Cerebellum (tissue), 4 donors: ENCODE measurements at places on chromosomes 6 and 20. TPM values are rescaled to one million over a fixed set of nuclear protein-coding genes. Genes with fewer than 3 reads are reported as not detected.

GRCh38 chr20:33648396-33649004 is 13.6 kb upstream of the C20orf144 start:
- no peak for DNase-seq

DNA sequence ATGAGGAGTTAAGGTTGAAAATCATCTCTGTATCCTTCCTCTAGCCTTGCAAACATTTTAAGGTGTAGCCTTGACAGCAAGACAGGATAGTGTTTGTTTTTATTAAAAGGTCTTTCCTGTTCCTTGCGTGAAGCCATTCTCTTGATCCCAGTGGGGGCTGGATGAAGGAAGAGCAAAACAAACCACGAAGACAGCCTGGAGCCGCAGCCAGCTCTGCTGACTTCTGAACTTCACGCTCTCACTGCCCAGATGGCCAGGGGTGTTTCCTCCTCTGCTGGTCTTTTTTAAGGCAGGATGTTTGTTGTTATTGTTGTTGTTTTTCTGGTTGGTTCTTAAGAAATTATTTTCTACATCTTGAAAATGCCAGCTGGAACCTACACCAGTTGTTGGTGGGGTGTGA is 156.4 kb downstream of the MTHFD1L start:
- no peak for DNase-seq

GRCh38 chr6:114796576-114796975 is 453.8 kb upstream of the HS3ST5 start:
- DNase-seq = no peak

GRCh38 chr20:10670501-10671220 is 3.1 kb downstream of the JAG1 start:
- DNase-seq = no peak

DNA sequence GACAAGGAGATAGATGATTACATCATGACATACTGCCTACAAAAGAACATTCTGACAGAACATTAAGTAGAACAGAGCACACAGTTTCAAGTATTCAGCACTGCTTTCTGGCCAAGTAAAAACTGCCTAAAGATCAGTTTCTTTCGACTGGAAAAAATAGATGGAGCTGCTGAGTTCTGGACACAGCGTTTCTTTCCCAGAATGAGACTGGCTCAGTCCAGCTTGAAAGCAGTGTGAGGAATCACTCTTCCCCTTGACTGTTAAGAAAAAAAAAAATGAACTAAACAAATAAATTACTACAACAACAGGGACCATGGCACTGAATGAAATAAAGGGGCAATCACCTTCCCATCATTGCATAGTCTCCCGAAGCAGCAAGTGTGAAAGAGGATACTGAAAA is 4.4 kb upstream of the LYRM2 start:
- no peak for DNase-seq

GRCh38 chr6:24078200-24078599 is 47.8 kb upstream of the NRSN1 start:
- DNase-seq = no peak

- no peak for DNase-seq
Measured at GRCh38 chr20:64074963-64075362, 4.4 kb downstream of the RGS19 start.

GRCh38 chr6:36285187-36285671 is 15.4 kb downstream of the PNPLA1 start:
- DNase-seq = peak; percentile 61

GRCh38 chr20:37616110-37616425 is 77.8 kb upstream of the CTNNBL1 start:
- no peak for DNase-seq

DNA sequence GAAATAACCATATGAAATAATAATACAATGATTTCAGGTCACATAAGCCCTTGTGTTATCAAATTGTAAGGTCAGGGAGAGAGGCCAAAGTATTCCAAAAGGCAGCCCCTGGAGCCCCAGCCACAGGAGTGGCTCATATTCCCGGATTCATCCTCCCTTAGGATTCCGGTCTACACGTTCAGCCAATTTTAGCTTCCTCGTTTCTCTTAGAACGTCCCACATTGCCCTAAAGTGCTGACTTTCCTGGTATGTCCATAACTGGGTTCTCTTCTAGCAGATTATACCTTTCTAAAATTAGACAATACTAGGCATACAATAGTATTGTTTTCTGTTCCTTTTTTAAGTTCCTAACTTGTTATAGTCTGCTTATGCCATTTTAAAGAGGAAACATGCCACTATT is 192.7 kb upstream of the NOX3 start:
- DNase-seq = no peak

GRCh38 chr20:38165089-38165965 is at the start of gene TGM2:
TSS of gene TGM2 (minus strand) at chr20:38165270. CDS start at chr20:38165198, 72 bp downstream.
- no peak for DNase-seq

DNA sequence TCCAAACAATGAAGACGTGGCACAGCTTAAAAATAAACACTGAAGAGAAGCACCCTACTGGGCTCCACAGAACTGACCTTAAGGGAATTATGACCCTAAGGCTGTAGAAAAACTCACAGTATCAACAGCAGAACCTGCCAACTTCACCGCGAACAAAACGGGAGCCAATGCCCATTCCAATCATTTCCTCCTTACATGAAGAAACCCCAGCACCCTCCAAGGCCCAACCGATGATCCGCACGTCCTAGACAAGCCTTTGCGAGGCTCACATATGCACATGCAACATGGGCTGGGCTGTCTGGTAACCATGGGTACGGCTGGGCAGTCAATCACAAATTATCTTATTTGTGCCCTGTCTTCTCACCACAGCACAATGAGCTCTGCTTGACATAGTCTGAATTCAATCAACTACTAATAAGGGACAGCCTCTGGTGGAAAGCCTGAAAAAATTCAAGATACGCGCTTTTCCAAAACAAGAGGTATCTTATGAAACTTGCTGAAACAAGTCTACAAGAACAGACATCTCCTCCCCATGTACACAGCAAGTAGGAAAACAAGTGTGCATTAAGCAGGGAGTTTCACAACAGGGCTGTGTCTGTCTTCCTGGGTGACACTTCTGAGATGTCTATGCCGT is 1.7 kb downstream of the DIDO1 start:
- DNase-seq = no peak

EPHA7 gene
- total RNA-seq = 167 TPM

ABHD16B gene
- total RNA-seq = not detected

GINS1 gene
- 12.1 TPM for total RNA-seq

SNAI1 gene
- total RNA-seq = 0.27 TPM

VWA7 gene
- 0.36 TPM for total RNA-seq

BMP6 gene
- 8.3 TPM for total RNA-seq
